NCI-H2171 (cell line): ENCODE measurements at places on chromosomes 12 and 14.

DNA sequence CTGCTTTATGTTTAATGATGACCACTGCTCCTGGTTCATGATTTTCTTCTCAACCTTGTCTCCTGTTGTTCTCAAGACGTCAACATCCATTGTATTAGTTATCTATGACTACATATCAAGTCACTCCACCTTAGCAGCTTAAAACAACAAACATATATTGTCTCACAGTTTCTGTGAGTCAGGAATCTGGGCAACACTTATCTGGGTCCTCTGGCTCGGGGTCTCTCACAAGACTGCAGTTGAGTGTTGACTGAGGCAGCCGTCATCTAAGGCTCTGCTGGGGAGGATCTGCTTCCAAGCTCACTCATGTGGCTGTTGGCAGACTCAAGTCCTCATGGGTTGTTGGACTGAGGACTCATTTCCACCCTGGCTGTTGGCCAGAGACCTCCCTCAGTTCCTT is 27.3 kb upstream of the FRS2 start:
- no peak for DNase-seq

DNA sequence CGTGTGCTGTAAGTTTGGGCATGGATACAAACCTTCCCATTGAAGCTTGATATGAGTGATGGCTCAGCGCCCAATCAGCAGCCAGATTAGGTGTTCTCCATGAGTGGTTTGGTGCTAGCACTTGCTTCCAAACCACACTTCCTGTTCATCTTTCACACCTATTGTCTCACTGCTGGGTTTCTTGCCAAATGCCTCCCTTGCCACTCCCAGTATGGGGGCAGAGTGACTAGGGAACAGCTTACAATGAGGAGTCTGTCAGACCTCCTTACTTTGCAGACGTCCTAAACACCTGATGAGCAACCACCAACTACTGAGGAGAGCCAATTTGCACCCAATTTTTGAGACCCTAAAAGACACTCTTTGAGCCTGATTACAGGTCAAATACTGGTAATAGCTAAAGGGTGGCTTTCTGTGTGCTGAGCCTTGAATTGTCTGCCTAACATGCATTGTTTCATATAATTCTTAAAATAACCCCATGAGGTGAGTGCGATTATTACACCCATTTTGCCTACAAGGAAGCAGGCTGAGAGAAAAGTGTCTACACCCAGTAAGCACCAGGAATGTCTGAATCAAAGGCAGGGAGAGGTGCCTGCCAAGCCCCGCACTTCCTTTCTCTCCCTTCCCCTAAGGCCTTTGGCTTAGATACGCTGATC is 48.4 kb upstream of the FOS start:
- DNase-seq, result no peak

DNA sequence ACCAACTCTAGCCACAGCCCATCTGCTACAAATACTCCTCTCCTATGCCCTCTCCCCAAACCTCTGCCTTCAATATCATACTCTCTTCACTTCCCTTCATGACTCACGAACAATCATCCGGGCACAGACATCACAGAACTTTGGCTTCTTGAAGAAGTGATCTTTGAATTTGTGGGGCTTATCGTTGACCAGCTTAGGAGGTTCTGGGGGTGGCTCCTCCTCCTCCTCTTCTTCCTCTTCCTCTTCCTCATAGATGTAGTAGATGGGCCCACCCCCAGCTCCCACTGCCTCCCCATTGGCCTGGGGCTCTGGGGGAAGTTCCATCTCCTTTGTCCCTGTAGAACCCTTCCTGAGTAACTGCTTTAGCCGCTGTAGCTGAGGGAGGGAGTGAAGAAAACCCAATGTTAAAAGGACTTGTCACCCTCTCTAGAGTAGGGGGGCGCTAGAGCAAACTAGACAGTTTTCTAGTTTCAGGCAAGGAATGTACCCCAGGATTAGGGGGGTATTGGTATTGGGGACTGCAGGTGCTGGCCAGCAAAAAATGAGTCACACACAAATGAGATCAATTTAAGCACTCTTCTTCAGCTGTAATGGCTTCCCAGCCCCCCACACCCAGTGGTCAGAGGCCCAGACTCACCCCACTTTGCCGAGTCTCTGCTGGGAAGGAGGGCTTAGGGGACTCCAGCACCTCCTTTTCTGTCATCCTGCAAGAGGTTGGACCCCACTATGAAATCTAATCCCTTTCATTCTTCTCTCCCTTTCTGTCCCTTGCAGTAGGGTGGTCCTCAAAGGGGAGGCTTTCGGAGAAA is 1.8 kb downstream of the STAC3 start:
- DNase-seq, result no peak

DNA sequence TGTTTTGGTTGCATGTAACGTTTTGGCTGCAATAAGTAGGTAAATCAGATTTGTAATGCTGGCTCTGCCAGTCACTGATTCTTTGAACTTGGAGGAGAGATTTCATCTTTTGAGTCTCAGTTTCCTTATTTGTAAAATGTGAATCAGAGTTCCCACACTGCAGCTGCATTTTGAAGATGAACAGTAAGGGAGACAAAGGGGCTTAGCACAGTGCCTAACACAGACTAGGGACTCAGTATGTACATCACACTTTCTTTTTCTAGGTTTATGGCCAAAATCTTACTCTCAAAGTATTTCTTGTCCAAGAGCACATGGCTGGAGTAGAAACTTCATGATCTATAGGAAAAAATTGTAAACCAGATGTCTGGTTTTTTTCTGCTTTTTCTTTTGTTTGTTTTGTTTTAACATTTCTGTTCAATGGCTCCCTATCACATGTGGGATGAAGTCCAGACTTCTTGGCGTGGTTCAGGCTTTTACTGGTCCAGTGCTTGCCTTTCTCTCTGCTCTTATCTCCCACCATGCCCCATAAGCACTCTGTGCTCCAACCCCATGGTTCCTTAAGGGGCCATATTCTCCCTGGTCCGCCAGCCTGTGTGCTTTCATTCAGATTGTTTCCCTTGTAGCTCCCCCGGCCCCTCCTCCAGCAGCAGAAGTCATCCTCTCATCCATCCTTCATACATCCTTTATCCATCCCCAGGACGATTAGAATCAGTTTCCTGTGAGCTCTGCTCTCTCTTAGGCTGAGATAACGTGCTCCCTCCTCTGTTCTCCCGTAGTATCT is 58.0 kb downstream of the SYNE2 start:
- no peak for DNase-seq

DNA sequence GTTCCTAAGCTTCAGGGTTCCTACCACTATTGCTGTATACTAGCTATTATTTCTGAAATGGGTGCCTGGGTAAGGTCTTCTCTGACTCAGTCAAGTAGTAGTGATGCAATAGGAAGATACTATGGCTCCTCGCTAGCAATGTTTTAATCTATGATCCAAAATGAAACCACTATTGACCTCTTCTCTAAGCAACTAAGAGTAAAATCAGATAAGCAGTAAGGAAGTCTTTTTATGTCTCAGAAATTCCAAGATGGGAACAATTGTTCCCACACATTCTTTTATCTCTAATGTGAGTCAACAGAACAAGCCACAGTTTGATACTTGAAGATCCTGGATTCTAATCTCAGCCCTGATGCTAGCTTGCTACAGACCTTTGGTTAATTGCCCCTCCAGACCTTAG is 45.1 kb downstream of the AREL1 start:
- no peak for DNase-seq
